ENCODE measurements at places on chromosomes 3 and 15.
A peak's percentile ranks its signal among the peaks of the same experiment; 100 is the strongest.

DNA sequence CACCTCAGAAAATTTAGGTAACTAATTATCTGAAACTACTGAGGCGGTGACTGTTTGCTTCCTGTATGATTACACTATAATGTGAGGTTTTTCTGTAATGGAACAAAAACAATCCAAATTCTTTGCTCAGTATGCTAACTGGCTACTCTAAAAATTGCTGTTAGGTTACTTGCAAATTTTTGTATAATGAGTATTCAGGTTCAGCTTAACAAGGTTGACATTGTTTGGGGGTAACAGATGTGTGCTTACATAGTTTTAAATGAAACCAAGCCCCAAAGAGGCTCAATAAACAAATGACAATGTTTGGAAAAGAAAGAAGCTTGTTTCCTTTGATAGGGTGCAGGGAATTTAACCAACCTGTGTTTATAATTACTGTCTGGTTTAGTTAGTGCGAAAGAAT lies 414.5 kb upstream of the MDFIC2 start:
- no peak for DNase-seq

GRCh38 chr3:135329479-135329878 lies 534.4 kb downstream of the EPHB1 start:
- no peak for DNase-seq

DNA sequence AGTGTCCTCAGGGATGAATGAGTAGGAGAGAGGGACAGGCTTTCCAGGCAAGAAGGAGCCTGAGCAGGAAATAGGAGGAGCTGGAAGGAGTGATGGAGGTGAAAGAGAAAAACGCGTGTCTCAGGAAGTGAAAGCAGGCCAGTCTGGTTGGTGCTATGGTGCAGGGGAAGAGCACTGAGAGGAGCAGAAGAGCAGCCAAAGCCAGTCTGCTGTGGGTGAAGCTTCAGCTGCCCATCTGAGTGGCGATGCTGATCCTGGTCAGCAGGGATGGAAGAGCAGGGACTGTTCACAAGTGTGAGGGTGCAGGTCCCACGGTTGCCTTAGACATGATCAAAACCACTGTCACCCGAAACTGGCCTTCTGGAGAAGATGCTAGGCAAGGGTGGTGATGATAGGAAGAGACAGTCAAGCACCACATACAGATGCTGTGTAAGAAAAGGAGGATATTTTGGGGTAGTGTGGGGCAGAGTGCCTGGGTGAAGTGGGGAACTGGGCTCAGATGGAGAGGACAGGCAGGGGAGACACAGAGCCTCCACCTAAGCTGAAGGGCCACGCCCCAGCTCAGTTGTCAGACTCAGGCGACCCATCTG lies 5.5 kb upstream of the KY start:
- no peak for DNase-seq

DNA sequence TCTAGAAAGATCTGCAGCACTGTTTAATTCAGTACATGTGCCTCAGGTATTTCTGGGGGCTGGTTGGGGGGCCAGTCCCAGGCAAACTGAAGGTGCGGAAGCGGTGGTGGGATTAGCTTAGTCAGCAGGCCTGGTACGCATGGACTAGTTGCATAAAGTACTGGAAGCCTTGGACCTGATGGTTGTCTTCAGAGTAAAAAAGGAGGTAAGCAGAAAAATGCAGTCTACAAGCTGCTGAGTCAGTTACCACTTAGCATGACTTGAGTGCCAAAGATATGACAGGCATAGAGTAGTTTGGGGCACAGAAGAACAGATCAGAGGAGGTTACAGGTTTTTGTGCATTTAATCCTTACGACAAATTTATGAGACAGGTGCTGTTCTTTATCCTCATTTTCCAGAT lies 19.9 kb upstream of the GOLGA8J start:
- DNase-seq = no peak

- peak; percentile 30 for DNase-seq
These were observed 41.8 kb downstream of the CBLB start for GRCh38 chr3:105826778-105827634.

GRCh38 chr3:12370758-12371157 lies 81.9 kb downstream of the PPARG start:
- no peak for DNase-seq

- no peak for DNase-seq
These were observed 63.3 kb downstream of the MBNL1 start for GRCh38 chr3:152331998-152332397.

DNA sequence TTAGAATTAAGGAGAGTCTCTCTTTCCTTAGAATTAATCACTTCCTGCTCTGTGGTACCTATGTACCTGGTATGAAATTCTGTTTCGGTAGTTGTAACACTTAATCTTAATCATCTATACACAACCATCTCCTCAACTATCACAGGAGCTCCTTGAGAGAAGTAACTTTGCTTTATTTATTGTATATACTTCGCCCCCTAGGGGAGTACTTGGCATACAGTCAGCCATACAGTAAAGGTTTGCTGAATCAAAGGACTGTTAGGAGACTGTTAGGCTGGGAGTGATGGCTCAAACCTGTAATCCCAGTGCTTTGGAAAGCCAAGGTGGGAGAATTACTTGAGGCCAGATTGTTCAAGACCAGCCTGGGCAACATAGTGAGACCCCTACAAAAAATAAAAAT lies 44.7 kb downstream of the RORA start:
- no peak for DNase-seq

GRCh38 chr3:44069276-44069675 lies 172.4 kb upstream of the TOPAZ1 start:
- no peak for DNase-seq

DNA sequence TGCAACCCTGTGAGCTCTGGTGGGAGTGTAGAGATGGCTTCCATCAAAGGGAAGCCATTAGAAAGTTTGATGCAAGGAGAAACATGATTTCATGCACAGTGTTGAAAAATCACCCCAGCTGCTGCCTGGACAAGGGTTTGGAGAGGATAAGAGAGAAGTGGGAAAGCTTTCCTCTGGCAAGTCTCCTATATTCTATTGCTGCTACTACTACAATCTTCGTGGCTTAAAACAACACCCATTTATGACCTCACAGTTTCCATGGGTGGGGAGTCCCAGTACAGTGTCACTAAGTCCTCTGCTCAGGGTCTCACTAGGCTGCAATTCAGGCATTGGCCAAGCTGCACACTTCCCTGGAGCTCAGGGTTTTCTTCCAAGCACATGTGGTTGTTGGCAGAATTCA lies 229.3 kb downstream of the TAFA4 start:
- no peak for DNase-seq

GRCh38 chr15:41879321-41879845 lies 14.5 kb downstream of the SPTBN5 start:
- DNase-seq = no peak

GRCh38 chr3:184149123-184149522 lies 6.1 kb upstream of the DVL3 start:
- no peak for DNase-seq

- no peak for DNase-seq
These were observed 105.0 kb downstream of the MYLK start for GRCh38 chr3:123778991-123779622.

GRCh38 chr15:59550956-59551355 lies 60.6 kb upstream of the GCNT3 start:
- no peak for DNase-seq

- no peak for DNase-seq
These were observed 9.4 kb downstream of the ITPKA start for GRCh38 chr15:41502795-41503668.

- DNase-seq = no peak
These were observed 16.3 kb downstream of the ZBTB38 start for GRCh38 chr3:141384575-141384974.

DNA sequence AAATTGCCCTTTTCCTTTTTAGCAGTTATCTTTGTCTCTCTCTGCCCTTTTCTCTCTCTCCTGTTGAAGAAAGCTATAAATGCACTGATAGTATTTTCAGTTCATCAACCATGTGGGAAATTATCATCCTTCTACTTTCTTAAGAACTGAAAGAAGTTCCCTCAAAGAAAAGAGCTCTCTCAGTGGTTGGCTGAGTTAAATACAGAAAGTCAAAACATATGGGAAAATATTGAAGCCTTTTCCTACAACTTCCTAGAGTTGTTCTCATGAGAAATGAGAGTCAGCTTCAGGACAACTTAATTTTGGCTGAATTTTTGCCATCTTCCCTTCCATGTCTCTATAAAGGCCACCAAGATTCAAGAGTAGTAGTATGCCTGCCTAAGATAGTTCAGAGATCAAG lies 96.7 kb downstream of the NFKBIZ start:
- DNase-seq = no peak

GRCh38 chr15:101255051-101255395 lies 3.2 kb upstream of the CHSY1 start:
- no peak for DNase-seq

- no peak for DNase-seq
These were observed 394.2 kb downstream of the EDEM1 start for GRCh38 chr3:5581743-5582142.

GRCh38 chr3:41178576-41178975 lies 20.7 kb upstream of the CTNNB1 start:
- no peak for DNase-seq

- DNase-seq = no peak
These were observed 34.9 kb upstream of the ACAD9 start for GRCh38 chr3:128844502-128844901.

DNA sequence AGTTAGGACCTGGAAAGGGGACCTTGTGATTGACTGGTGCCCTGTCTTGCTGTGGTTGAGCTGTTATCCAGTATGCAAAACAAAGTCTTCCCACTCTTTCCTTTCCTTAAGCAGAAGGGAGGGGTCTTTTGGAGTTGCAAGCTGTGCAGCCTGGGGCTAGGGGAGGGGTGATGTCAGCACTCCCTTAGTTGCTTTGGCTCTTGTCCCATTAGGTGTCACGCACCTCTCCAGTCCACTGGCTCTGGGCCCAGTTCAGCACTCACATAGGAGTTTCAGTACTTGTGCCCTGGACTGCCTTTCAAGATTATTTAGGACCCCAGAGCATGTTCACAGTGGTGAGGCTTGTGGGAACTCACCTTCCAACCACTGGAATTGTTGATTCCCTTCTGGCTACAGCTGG lies 238.5 kb downstream of the DOCK3 start:
- DNase-seq = no peak

DNA sequence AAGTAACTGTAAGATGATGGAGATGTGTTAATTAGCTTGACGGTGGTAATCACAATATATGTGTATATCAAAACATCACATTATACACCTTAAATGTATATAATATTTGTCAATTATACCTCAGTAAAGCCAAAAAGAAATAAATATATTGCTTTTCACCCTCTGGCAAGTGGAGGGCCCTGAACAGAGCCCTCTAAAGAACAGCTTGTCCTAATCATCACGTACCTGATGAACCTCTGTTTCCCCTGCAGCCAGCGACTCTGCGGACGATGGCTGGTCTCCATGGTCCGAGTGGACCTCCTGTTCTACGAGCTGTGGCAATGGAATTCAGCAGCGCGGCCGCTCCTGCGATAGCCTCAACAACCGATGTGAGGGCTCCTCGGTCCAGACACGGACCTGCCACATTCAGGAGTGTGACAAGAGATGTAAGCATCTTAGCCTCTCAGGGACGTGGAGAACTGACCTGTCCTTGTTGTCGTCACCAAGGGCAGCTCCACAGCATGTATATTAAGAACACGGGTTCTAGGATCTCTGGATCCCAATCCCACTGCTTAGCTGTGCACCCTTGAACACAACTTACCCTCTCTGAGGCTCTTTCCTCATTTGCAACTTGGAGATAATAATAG lies 6.3 kb downstream of the THBS1 start:
- no peak for DNase-seq

DNA sequence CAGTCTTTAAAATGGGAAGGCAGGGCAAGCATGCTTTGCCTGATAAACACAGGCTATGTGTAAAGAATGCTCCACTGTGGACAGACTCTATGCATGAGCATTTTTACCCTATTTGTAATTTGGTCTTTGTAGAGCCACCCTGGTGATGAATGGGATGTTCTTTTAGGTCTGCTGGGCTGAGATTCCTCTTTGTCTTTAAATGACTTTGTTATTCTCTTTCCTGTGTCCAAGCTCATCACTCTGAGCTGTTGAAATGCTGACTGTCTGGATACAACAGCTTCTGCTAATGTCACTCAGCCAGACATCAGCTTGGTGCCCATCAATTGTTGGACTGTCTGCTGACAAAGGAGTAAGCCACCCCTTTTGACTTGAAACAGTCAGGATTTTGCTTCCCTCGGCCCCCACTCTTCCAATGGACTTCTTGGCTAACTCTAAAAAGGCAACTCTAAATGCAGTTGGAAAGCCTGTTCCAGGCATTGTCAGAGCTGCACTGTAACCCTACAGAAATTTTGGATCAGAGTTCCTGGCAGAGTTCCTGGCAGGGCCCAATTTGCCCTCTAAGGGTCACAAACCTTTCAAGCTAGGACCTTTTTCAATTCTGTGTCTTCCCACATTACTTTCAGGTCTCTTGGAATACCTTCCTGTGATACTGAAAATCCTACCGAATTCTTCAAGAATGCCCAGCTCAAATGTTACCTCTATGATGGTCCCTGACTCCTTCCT lies 40.5 kb upstream of the EIF1B start:
- DNase-seq = no peak
